ENCODE measurements at places on chromosomes 12 and 14.

DNA sequence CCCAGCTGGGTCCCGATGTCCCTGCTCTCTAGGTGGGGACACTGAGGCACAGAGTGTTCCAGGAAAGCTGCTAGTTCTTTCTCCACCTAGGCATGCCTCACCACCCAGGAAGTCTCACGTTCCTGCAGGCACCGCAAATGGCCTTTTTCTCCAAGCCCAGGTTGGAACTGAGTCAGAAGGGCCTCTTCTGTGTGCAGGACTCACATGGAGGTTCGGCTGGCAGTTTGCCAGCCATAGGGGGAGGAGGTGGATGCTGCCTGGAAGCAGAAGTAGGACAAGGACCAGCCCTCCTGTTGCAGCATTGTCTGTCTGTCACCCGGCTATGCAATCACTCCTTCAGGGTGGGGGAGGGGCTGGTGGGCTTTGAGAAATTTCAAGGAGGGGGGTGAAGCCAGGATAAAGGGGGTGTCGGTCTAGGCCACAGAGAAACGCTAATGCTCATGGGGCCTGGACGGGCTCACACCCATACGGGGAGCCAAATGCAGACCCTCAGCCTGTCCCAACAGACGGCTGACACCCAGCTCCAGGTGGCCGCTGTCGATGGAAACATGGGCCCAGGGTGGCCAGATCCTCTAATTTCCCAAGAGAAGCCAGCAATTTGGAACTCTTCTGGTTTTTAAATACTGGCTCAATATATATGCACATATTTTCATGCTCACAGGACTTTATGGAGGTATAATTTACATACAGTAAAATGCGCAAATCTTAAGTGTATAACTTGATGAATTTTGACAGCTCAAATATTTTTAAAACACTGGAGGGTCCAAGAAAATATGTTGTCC, 120.5 kb downstream of the PHETA1 start:
- no peak for DNase-seq

DNA sequence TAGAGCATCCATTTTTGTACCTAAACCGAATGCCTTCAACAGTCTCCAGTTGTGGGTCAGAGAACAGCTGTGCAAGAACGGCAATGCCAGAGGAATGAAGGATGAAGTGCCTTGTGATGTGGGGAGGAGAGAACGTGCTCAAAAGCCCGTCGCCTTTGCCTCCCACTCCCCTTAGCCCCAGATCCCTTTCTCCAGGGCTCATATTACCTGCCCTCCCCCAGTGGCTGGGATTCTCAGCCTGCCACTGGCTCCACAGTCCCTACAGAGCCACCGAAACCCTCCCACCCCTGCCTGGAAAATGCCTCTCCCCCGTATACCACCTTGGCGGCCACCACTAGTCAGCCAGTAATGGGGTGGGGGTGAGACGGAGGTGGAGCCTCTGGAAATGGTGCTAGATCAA, 158.5 kb downstream of the ZFP36L1 start:
- DNase-seq = no peak

GRCh38 chr14:88044776-88045446, 40.0 kb downstream of the GPR65 start:
- DNase-seq = peak; percentile 3

DNA sequence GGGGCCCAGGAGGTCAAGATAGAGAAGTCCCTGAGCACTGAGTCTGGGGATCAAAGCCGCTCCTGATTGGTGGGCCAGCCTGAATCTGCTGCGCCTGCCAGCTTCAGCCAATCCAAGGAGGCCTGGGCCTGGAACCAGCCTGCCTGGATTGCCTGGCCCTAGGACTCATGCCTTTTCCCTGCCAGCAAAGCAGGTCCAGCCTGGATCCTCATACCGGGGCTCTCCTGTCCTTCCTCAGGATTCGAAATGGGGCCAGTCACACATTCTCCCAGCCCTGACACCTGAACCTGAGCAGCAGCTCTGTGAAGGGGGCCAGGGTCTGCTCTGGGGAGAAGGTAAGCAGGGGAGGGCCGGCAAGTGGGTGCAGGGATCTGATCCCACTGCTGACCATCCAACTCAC, 81.9 kb downstream of the NINJ2 start:
- no peak for DNase-seq

DNA sequence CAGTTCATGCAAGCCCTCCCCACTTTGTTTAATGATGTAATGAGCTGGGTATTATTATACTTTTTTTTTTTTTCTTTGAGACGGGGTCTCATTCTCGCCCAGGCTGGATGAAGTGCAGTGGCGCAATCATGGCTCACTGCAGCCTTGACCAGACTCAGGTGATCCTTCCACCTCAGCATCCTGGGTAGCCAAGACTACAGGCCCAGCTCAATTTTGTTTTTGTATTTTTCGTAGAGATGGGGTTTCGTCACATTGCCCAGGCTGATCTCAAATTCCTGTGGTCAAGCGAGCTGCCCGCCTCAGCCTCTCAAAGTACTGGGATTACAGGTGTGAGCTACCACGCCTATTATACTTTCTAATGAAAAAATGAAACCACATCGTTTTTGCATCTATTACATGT, 4.5 kb upstream of the DCAF11 start:
- no peak for DNase-seq

GRCh38 chr12:19573866-19574265, 134.6 kb downstream of the AEBP2 start:
- DNase-seq = no peak

GRCh38 chr12:113469224-113469948, 2.3 kb downstream of the LHX5 start:
- no peak for DNase-seq

DNA sequence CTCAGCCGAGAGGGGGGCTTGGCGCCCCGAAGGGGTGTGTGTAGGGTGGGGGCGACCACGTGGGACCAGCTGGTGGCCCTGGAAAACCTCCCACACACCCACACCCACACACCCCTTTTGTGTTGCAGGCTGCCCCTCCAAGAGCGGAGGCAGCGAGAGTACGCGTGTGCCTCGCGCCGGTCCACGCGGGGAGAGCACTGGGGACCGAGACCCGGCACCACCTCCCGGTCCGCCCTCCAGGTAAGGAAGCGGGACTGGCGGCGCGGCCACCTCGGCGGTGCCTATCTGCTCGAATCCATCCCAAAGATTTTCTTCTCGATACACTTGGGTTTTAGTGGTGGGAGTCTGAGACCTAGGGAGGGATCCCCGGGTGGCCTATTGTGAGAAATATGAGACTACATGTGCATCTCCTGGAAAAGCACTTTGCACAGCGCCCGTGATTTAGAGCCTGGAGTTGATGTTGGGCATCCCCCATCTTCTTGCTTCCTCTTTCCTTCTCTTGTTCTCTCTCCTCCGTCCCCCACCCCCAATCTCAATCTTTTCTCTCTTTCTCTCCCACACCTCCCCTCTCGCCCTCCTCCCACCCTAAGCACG, 393 bp downstream of the SYT1 start:
- peak; percentile 45 for DNase-seq

DNA sequence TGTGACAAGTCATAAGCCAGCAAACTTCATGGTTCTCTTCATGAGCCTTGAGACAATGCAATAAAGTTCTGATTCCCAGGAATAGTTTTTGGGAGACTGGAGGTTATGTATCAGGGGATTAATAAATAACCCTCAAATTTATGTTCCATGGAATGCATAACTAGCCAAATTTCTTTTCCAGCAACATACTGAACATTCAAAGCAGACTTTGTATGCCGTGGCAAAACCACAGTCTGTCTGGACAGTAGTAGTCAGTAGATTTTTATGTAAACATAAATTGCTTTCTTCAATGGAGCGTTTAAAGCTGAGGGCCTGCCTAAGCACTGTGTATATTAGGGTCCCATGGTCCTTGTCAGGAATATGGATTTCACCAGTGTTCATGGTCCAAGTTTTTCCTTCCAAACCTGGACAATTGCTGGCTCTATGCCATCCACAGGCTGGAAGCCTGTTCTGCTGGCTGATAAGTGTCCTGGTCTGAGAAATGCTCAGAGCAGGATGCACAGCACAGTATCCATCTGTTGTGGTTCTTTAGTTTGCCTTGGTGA, 144.9 kb downstream of the SRGAP1 start:
- DNase-seq = no peak

GRCh38 chr12:99131751-99132199, 486.7 kb downstream of the APAF1 start:
- DNase-seq = peak; percentile 80

GRCh38 chr12:69161829-69162228, 77.5 kb upstream of the CPSF6 start:
- DNase-seq = peak; percentile 56
